ENCODE measurements at places on chromosomes 16 and 17. TPM values are rescaled to one million over a fixed set of nuclear protein-coding genes. Genes with fewer than 3 reads are reported as not detected.

The TPSD1 gene
- 4.2 TPM for total RNA-seq

The KRTAP4-7 gene
- total RNA-seq = not detected

The BLTP2 gene
- total RNA-seq = 107 TPM

The C16orf92 gene
- total RNA-seq = not detected

The LRRC45 gene
- 14.0 TPM for total RNA-seq

The DLX3 gene
- total RNA-seq = 0.51 TPM

The TANGO6 gene
- 13.0 TPM for total RNA-seq

The CYGB gene
- 11.1 TPM for total RNA-seq

The SLFN5 gene
- total RNA-seq = 26.7 TPM

The SNTB2 gene
- total RNA-seq = 31.0 TPM

The HSD3B7 gene
- total RNA-seq = 10.5 TPM

The KRTAP4-4 gene
- not detected for total RNA-seq

The CDK3 gene
- total RNA-seq = 8.3 TPM

The AXIN1 gene
- total RNA-seq = 28.1 TPM

The GPRC5C gene
- 88.4 TPM for total RNA-seq

The CLEC10A gene
- 16.8 TPM for total RNA-seq

The PRCD gene
- total RNA-seq = 6.1 TPM

The ZNF778 gene
- total RNA-seq = 17.8 TPM

The TBC1D3I gene
- not detected for total RNA-seq

The TK1 gene
- total RNA-seq = 4.2 TPM

The CCL16 gene
- total RNA-seq = not detected

The ABCC3 gene
- total RNA-seq = 86.8 TPM

The PLLP gene
- total RNA-seq = 184 TPM

The ODAD4 gene
- total RNA-seq = 3.8 TPM

The GP1BA gene
- 0.59 TPM for total RNA-seq

The FUS gene
- 73.6 TPM for total RNA-seq

The SCIMP gene
- total RNA-seq = 28.7 TPM
